ENCODE measurements at places on chromosomes 12 and 14.
A peak's percentile ranks its signal among the peaks of the same experiment; 100 is the strongest.

DNA sequence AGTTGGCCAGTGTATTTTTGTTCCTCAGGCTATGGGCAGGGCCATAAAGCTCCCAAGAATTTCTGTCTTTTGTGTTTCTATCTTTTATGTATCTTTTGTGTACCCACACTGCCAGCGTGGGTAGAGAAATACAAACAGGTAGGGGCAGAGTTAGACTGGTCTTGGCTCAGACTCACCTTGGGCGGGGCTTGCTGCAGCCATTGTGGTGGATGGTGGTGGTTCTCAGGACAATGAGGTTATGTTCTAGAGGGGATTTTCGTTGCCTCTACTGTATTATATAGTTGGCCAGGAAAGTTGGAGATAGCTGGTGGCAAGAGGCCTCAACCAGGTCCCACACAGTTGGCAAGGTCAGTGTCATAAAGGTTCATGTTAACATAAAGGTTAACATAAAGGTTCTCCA is 977.5 kb upstream of the LRFN5 start:
- DNase-seq, result no peak

DNA sequence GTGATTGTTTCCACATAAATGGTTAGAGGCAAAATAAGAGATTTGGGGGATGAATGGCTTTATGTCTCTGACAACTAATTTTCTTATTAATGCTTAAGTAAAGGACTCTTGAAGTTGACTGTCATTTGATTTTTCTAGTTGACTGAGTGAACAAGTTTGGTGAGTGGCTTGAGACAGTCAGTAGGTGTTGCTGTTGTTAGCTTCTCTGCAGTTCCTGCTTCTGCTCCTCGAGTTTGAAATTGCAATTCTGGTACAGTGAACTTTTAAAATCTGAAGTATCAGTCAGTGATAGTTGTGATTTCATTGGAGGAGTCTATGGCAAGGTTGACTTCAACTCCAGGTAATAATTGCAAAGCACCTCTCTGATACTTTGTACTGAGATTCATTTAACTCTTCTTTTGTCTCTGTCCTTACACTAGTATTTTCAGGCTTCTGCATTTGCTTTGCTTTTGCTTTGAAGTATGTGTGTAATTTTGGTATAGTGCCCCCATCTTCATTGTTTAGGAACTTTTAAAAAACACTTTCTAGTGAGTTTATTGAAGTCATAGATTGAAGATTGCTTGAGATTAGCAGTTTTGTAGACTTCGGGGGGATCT is 415.5 kb downstream of the PCNX1 start:
- DNase-seq, result no peak

DNA sequence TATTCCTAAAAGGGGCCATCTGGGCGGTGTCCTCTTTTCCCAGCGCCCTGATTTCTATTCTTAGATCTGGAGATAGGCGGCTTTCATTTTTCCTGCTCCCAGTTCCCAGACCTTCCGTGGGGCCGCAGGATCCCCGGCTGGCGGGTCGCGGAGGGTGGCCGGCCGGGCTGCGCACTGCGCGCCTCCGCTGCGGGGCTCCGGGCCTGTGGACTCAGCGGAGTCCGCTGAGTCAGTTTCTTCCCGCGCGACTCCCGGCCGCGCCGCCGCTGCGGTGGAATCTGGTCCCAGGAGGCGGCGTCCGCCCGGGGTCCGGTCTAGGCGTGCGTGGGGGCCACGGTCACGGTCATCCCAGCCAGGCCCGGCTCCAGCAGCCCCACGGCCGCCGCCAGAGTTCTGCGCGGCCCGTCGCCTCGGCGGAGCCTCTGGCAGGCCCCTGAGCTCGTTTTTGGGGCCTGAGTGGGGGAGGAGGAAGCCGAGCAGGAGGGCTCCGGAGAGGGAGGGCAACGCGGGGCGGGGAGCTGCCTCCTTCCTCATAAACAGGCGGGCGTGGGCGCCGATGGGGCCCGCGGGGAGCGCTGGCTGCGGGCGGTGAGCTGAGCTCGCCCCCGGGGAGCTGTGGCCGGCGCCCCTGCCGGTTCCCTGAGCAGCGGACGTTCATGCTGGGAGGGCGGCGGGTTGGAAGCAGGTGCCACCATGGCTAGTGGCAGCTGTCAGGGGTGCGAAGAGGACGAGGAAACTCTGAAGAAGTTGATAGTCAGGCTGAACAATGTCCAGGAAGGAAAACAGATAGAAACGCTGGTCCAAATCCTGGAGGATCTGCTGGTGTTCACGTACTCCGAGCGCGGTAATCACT is at the start of gene LRRK2:
LRRK2 (plus strand) TSS at position 559 of the 853 bp plus-strand sequence; CDS start at position 694, 135 bp downstream.
- DNase-seq, result peak; percentile 32

- peak; percentile 74 for DNase-seq
These were observed 59.4 kb downstream of the DGLUCY start for GRCh38 chr14:91173221-91173670.

- no peak for DNase-seq
These were observed 9.7 kb downstream of the CEP170B start for GRCh38 chr14:104874571-104875411.

DNA sequence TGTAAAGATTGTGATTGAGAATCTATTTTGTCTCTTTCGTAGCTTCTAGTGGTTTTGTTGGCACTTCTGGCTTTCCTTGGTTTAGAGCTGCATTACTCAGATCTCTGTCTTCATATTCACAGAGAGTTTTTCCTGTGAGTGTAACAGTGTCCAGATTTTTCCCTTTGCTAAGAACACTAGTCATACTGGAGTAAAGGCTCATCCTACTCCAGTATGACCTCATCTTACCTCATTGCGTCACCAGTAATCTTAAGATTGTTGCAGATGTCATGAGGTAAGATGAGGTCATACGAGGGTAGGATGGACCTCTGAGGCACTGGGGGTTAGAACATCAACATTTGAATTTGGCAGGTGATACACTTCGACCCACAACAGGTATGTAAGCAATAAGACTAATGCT is 461.2 kb downstream of the FLRT2 start:
- DNase-seq, result no peak

Measured in stimulated activated naive CD4-positive, alpha-beta T cell treated with Interleukin-2 at 50 U/mL for 16 hours (primary cell).